SIG-M5 (cell line): ENCODE measurements at places on chromosomes 6 and 20.

GRCh38 chr20:32589256-32589655, 4.1 kb upstream of the NOL4L start:
- no peak for DNase-seq

DNA sequence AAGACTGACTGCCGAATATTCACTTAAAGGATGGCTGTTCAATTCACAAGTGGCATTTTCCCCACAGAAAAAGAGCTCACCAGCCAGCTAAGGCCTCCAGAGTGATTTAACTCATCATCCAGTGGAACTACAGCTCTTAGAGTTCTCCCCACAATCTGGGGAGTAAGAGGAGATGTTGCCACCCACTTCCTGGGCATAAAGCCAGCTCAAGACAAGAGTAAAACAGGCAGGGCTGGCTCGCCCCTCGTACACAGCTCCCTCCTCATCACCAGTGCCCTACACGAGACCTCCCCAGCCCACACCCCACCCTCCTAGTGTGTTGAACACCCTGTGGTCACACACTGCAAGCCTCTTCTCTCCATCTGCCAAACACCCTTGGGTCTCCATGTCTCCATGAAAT, 47.2 kb upstream of the IPCEF1 start:
- DNase-seq: no peak

DNA sequence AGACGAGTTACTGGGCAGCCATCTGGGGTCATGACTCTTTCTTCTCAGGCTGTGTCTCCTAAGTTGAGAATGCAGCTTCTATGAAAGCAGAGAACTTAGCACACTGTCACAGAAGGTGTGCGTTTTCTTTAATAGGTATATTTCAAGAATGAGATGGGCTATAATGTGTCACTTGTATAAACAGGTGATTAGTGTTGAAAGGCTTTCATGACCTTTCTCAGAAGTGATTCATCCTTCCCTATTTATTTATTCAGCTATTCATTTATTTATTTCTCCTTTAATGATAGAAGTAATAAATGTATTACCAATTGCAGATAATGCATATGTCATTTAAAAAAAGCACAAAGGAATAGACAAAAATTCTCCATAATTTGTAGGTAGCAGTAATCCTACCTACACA, 157.2 kb upstream of the COL21A1 start:
- DNase-seq: no peak

DNA sequence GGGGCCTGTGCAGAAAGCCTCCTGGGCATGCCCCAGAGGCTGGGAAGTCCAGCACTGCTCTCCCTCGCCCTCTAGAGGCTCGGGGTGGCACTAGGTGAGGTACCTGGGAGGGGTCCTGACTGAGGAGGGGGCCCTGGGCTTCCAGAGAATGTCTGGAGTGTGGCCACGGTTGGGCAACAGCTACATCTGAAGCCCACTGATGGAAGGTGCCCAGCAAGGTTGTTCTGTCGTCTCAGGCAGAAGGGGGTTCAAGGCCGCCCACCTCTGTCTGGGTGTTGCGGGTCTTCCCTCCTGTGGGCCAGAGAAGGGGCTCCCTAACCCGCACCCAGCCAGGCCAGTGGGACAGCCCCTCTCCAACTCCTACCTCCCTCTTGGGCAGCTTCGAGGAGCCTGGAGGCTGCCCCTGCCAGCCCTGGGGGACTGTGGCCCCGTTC, 11.4 kb upstream of the VEGFA start:
- DNase-seq: no peak
